ENCODE measurements at places on chromosomes 3 and 15. TPM values are rescaled to one million over a fixed set of nuclear protein-coding genes. Genes with fewer than 3 reads are reported as not detected.

The MRAS gene
- 327 TPM for total RNA-seq

The GPR156 gene
- total RNA-seq: 0.11 TPM

The SLC51B gene
- not detected for total RNA-seq

The C3orf22 gene
- not detected for total RNA-seq

The EIF3J gene
- total RNA-seq: 78.4 TPM

The RETNLB gene
- not detected for total RNA-seq

The TOP2B gene
- total RNA-seq: 108 TPM

The CHAC1 gene
- total RNA-seq: 1.6 TPM

The PLCL2 gene
- total RNA-seq: 27.0 TPM

The GRK7 gene
- total RNA-seq: 0.08 TPM

The TMEM115 gene
- total RNA-seq: 26.6 TPM

The CHRM5 gene
- total RNA-seq: not detected

The BSN gene
- total RNA-seq: 1.00 TPM

The SCN11A gene
- 0.05 TPM for total RNA-seq

The KLF15 gene
- total RNA-seq: 11.5 TPM

The GOLGA8M gene
- total RNA-seq: 1.9 TPM

The MOBP gene
- 0.08 TPM for total RNA-seq

The CKMT1B gene
- not detected for total RNA-seq

The FBXL2 gene
- 3.6 TPM for total RNA-seq

The ARIH2 gene
- 121 TPM for total RNA-seq

The PRR23C gene
- total RNA-seq: not detected

The BUB1B gene
- total RNA-seq: 0.43 TPM

The PIK3CB gene
- total RNA-seq: 26.1 TPM
